Glutamatergic neuron (in vitro differentiated cells): ENCODE measurements at places on chromosomes 4 and X. TPM values are rescaled to one million over a fixed set of nuclear protein-coding genes. Genes with fewer than 3 reads are reported as not detected.

GRCh38 chr4:81030061-81030980, at the start of gene BMP3:
Gene BMP3, plus strand, starts transcription at chr4:81030708. Its CDS starts 577 bp downstream, at chr4:81031285.
- no peaks in the 10 kb centered on the region for H3K36me3 ChIP-seq
- DNase-seq, result peak; percentile 43
- H3K27ac ChIP-seq, result peak within 1 kb of the TSS; percentile 59

GRCh38 chr4:47101453-47101852, 70.1 kb downstream of the GABRB1 start:
- peaks cover 4% of the 10 kb centered on the region for H3K27me3 ChIP-seq
- H3K36me3 ChIP-seq, result no peaks in the 10 kb centered on the region
- H3K4me3 ChIP-seq, result no peak overlapping the region
- H3K4me1 ChIP-seq, result peaks cover 19% of the 10 kb centered on the region
- H3K27ac ChIP-seq, result no peak overlapping the region

DNA sequence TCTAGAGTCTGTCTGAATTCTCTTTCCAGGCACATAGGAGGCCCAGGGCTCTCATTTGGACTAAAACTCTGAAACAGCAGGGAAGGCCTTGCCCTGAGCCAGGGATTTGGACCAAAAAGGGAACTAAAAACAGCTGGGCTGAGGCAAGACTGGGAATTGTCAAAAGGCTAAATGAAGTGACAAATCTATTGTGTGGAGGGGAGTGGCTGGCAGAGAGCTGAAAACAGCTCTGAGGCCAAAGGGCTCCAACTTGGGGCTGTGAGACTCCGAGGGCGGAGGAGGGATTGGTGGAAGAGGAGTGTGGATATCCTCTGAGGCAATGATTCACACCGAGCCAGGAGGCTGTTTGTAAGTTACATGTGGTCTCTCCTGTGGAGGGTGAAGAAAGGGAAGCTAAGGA, 63.2 kb downstream of the PHEX start:
- H3K4me1 ChIP-seq, result no peaks in the 10 kb centered on the region
- DNase-seq, result no peak
- H3K27me3 ChIP-seq, result no peaks in the 10 kb centered on the region
- H3K27ac ChIP-seq, result no peak overlapping the region

- H3K4me1 ChIP-seq, result peaks cover 10% of the 10 kb centered on the region
- H3K36me3 ChIP-seq, result no peaks in the 10 kb centered on the region
- H3K27me3 ChIP-seq, result no peaks in the 10 kb centered on the region
- DNase-seq, result no peak
Measured at GRCh38 chrX:41029332-41029731, 55.9 kb upstream of the USP9X start.

- H3K4me3 ChIP-seq, result no peak overlapping the region
- no peak overlapping the region for H3K27ac ChIP-seq
- no peaks in the 10 kb centered on the region for H3K4me1 ChIP-seq
- H3K36me3 ChIP-seq, result no peaks in the 10 kb centered on the region
Measured at GRCh38 chrX:39388730-39389129, 587.5 kb downstream of the MID1IP1 start.

- H3K4me3 ChIP-seq, result no peak overlapping the region
- H3K4me1 ChIP-seq, result peaks cover 6% of the 10 kb centered on the region
- H3K36me3 ChIP-seq, result no peaks in the 10 kb centered on the region
- DNase-seq, result no peak
- H3K27ac ChIP-seq, result no peak overlapping the region
Measured at GRCh38 chr4:65653740-65654361, 16.4 kb downstream of the EPHA5 start.

DNA sequence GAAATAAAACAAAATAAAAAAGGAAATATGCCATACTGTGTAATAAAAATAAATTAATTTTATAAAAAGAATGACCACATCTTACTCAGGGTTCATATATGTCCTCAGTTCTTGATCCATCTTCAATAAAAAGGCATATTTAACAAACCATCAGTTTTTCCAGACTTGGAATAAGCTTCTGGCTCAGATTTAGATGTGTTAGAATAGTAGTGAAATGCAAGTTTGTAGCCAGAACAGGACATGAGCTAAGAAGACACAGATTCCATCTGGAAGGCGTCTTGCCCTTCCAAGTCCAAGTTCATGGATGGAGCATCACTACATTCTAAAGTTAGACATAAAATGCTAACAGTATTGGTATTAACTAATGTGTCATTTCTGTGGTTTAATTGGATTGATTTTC, 10.3 kb upstream of the LSM6 start:
- no peaks in the 10 kb centered on the region for H3K27me3 ChIP-seq
- no peaks in the 10 kb centered on the region for H3K4me1 ChIP-seq
- no peak overlapping the region for H3K4me3 ChIP-seq
- no peak overlapping the region for H3K27ac ChIP-seq

ANXA3 gene
- not detected for total RNA-seq
